T-helper 2 cell treated with Interferon-gamma antibody and Interleukin-4, amounts not matched to agents 5 μg/mL and 100 μg/mL, for 36 hours (primary cell): ENCODE measurements at places on chromosomes 1 and 21.

GRCh38 chr1:42816585-42817439 is at the start of the genes ERMAP and SVBP:
TSS of gene ERMAP (plus strand) at chr1:42817122. CDS start at chr1:42830449, 13,327 bp downstream.
TSS of gene SVBP (minus strand) at chr1:42817397. CDS start at chr1:42816544, 853 bp downstream.
- DNase-seq = peak; percentile 92

- no peak for DNase-seq
Observed at GRCh38 chr21:33611006-33611744, 22.7 kb upstream of the DONSON start.

DNA sequence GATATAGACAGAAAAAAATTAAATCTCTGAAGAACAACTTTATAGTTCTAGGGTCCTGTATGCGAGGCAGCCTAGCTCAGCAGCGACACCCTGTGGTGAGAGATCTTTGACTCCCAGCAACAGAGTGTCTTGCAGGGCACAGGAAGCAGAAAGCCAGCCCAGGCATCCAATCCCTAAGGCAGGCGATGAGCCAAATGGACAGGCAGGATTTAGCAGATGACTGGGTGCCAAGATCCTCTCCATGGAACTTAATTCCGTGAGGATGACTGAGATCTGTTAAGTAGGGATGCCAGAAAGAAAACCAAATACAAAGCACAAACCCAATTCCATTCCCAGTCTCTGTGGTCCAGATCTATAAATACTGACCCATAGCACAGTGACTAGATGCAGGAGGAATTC is 38.8 kb downstream of the HLCS start:
- peak; percentile 33 for DNase-seq

DNA sequence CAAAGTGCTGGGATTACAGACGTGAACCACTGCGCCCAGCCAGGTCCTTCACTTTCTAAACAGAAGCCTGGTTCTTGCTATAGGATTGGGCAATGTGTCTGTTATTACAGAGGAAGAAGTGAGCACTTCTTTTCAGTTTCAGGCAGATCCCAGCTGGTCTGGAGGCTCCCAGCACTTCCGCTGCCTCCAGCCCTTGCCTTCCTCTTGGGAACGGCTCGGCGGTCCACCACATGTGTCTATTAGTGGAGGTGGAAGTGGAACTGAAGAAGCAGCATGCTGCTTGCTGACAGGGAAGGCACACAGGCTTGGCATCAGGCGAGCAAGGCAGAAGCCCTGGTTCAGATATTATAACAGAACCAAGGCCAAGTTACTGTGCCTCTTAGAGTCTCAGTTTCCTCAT is 17.0 kb downstream of the MKNK1 start:
- no peak for DNase-seq

GRCh38 chr1:7478809-7479499 is 292.1 kb upstream of the VAMP3 start:
- peak; percentile 56 for DNase-seq

- DNase-seq = no peak
Observed at GRCh38 chr1:17890056-17890814, 135.1 kb downstream of the ACTL8 start.

DNA sequence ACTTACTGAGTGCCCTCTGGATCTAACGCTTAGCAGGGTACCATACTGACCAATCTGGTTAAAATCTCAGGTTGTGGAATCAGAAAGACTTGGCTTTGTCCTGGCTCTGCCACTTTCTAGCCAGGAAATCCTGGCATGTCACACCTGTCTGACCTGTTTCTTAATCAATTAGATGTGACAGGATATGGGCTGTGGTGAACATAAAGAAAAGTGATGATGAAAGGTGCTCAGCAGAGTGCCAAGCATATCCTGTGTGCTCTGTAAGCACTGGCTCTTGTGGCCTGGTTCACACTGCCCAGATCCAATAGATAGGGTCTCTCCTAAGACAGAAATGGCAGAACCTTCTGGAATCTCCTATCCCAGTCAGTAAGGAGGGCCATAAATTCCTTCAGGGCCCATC is 53.9 kb downstream of the PHC2 start:
- DNase-seq = no peak

GRCh38 chr21:45359451-45360217 is 45.3 kb upstream of the COL18A1 start:
- DNase-seq = no peak

- no peak for DNase-seq
Observed at GRCh38 chr1:156624814-156625435, 5.7 kb downstream of the HAPLN2 start.

GRCh38 chr1:7827126-7827955 is 25.5 kb downstream of the UTS2 start:
- DNase-seq = peak; percentile 30

- no peak for DNase-seq
Observed at GRCh38 chr1:209567698-209568175, 15.8 kb upstream of the CAMK1G start.

DNA sequence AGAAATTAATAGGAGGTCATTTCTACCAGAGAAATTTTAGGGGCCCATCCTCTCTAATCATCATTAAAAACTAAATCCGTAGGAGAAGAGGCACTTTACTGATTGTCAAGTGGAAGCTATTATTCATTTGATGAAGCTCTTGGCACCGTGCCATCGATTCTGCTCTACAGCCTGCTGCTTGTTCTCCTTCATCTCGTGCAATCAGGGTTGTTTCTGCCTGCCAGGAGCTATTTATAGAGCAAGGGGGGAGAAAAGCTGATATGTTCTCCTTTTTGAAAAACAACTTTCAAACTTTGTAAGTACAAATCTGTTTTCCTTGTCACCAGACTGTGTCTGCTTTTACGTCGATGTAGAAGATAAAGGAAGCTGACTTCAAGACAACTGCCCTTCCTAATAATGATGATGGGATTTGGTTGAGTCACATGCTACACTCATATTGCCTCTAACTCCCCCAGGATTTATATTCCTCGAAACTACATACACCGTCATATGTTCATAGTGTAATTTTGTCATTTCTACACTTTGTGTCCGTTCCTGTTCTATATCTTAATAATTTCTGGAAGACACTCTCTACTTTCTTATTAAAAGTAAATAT is 169.6 kb upstream of the LHX8 start:
- no peak for DNase-seq

DNA sequence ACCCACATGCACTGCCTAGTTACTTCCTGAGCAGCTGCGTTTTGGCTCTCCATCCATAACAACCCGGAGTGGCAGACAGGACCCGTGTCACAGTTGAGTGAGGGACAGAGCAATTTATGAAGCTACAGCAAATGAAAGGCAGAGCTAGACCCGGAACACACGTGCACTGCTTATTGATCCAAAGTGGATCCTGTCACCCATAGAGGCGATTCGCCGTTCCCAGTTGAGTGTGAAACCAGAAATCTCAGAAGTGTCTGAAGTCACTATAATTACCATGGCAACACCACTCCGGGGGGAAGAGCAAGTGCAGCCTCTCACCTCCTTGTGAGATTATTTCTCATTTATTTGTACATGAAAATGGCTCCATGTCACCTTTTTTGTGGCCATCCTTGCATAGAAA is 365.2 kb downstream of the DSCAM start:
- no peak for DNase-seq

- no peak for DNase-seq
Observed at GRCh38 chr1:245155272-245156040, 671 bp downstream of the KIF26B start.

DNA sequence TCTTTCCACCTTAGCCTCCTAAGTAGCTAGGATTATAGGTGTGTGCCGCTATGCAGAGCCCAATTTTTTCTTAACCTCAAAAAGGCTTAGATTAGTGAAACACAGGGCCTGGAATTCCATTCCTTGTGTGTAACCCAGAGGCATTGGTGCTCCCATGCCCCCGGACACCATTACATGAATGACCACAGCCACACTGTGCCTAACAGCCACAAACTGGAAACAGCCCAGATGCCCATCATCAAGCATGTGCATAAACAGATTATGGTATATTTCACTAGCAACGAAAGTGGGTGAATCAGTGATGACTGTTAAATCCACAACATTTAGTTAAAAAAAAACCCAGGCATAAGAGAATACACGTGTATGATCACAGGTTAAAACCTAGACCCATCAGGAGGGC is 24.4 kb downstream of the ADAM30 start:
- DNase-seq = no peak

- DNase-seq = no peak
Observed at GRCh38 chr1:164320790-164321731, 237.9 kb upstream of the PBX1 start.
